ENCODE measurements at places on chromosomes 11 and 22.

GRCh38 chr11:81870815-81871214 lies 862.8 kb downstream of the FAM181B start:
- DNase-seq, result no peak

DNA sequence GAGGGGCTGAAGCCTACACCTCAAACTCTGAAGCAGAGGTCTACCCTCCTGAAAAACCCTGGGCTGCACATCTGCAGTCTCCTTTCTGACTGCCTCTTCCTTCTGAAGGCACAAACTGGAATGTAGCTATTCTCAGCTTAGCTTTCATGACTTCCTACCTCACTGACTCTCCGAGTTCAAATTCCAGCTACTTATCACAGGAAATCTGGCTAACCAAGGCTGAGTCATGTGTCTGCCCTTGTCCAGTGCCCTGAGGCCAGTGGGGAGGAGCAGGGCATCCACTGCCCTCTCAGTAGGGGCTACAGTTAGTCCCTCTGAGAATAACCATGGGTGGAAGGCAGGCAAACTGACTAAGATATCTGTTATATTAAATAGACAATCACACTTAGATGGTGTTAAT lies 29.2 kb downstream of the PDGFD start:
- no peak for DNase-seq

GRCh38 chr11:68928136-68928880 lies 24.6 kb downstream of the IGHMBP2 start:
- no peak for DNase-seq

- DNase-seq, result no peak
Observed at GRCh38 chr11:98561877-98562395, 458.8 kb upstream of the CNTN5 start.

GRCh38 chr11:125341676-125342075 lies 154.4 kb downstream of the FEZ1 start:
- DNase-seq, result no peak

GRCh38 chr22:41845380-41846267 lies 12.7 kb downstream of the SREBF2 start:
- no peak for DNase-seq

GRCh38 chr11:24068197-24068596 lies 428.7 kb upstream of the LUZP2 start:
- DNase-seq, result no peak

DNA sequence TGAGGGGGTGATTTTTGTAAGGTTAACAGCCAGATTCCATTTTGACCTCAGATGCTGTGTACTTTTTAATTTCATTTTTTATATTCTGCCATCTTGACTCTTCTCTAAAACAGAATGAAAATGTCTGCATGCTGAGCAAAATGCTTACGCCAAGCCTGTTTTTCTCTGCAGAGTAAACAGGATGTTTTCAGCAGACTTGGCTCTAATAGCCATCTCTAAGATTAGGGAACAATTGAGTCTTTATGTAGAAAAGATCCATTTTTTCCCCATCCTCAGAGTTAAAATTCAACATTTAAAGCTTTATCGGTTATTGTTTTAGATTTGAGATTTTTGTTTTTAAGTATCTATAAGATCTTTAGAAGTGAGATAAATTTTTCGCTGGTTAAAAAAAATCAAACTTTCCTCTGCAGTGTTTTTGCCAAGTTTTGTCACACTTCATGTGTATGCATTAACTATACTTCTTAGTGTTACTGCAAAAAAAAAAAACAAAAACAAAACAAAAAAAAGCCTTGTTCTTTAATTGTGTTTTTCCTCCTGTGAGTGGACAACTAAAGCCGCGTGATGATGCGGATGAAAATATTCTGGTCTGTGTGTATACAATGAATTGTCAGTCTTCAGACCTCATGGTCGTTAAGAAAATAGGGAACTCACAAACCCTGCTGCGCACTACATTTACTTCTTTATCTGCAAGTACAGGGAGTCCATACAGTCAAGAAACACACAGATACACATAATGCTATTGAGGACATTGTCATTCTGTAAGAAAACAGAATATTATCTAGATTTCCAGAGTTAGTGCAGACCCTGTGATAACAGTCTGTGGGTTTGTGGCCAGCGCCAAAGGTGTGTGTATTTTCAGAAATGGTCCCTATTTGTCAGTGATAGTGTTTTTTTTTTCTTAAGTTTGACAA lies 17.5 kb upstream of the ADSL start:
- no peak for DNase-seq

DNA sequence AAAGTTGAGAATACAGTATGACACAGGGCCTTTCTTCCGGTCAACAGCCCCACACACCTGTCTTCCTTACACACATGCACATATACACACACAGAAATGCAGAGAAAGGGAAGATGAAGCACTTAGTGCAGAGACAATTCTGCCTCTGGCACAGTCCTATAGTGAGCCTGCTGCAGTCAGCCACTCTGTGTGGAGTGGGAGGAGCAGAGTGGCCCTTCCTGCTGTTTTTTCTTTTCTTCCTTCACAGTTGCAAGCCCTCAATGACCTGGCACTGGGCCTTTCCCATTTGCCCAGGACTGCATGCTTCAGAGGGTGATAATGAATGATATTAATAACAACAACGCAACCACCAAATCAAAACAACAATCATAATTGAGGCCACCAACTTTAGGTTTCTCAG lies 527.0 kb upstream of the B3GAT1 start:
- no peak for DNase-seq

DNA sequence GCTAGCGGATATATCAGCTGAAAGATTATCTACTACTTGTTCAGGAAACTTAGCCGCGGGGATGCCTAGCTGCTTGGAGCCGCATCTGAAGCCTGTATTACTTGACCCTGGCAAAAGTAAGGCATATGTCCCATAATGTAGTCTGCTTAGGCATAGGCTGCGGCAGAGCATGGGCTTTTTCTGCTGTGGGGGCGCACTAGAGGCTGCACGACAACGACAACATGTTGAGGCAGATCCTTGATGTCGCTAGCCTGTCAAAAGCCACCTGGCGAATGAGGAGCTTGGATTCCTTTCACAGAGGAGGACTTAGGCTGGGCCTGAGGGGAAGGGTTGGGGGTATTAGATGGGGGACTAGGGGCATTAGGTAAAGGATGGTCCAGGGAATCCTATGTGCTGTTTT lies 1.1 kb upstream of the OR52N2 start:
- no peak for DNase-seq

- DNase-seq, result no peak
Observed at GRCh38 chr22:29306835-29307595, 565 bp downstream of the GAS2L1 start.

- no peak for DNase-seq
Observed at GRCh38 chr11:38219636-38220035, 1621.6 kb upstream of the RAG2 start.

- no peak for DNase-seq
Observed at GRCh38 chr11:44275241-44275640, 34.7 kb downstream of the ALX4 start.

DNA sequence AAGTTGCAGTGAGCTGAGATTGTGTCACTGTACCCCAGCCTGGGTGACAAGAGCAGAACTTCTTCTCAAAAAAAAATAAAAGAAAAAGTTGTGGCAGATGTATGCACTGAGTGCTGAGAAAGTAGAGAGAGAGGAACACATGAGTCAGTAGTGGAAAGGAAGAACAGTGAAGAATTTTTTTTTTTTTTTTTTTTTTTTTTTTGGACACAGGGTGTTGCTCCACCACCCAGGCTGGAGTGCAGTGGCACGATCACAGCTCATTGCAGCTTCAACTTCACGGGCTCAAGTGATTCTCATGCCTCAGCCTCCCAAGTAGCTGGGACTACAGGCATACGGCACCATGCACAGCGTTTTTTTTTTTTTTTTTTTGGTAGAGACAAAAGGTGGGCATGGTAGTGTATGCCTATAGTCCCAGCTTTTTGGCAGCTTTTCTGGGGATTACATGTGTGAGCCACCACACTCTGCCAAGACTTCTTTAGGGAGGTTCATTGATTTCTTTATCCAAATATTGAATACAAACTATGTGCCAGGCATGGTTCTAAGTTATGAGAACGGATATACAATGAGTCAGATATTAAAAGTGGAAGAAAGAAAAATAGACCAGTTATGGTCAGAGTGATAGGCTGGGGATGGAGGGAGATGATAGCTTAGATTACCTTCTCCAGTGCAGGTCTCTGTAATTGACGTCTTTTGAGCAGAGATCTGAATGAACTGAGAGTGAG lies 62.0 kb downstream of the YAP1 start:
- no peak for DNase-seq

DNA sequence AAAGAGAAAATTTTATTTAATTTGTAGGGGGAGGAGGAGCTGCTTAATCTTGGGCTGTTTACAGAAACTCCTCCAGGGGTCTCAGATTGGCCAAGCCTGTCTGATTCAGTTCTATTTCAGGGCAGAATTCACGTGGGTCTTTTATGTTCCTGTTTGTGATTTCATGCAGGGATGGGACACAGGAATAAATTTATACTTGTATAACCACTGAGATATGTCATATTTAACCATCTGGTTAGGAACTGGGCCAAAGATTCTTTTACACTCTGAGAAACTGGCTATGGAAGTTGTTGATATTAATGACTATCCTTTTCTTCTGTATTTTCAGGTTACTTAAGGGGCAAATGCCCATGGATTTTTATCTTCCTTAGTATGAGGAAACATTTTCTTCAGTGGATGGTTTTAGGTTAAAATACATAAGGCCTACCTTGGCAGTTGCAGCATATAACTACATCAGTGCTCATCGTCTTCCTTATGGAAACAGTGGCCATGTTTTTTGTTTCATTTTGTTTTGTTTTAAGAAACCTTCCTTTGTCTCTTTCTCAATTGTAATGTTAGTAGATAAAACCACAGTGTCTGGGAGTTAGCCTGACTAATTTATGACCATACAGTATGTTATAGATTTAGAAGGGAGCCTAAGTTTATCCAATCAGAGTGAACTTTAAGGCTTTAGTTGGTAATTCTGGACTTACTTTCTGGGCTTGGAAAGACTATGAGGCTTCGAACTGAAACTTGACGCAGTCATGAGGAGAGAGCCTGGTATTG lies 132.4 kb upstream of the ANO3 start:
- DNase-seq, result no peak

- DNase-seq, result no peak
Observed at GRCh38 chr11:46305295-46305694, 27.8 kb downstream of the CREB3L1 start.

GRCh38 chr11:62615521-62615920 lies 2.5 kb downstream of the ROM1 start:
- no peak for DNase-seq

DNA sequence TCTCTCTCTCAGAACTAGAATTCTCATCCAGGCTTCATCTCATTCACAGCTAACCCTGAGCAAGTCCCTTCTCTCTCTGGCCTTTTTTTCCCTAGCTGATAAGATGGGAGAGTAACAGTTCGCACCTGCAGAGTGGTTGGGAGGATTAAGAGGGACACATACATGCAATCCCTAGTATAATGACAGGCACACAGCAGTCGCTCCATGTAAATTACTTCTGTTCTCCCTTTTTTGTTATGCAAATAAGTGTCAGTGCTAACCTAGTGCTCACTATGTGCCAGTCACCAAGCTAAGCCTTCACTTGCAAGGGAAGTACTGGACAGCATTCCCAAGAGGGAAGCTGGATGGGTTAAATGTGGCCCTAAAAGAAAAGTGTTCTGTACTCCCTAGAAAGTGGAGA lies 63.4 kb downstream of the TENM4 start:
- DNase-seq, result no peak

GRCh38 chr22:28442711-28443525 lies 236.7 kb downstream of the TTC28 start:
- no peak for DNase-seq

- DNase-seq, result no peak
Observed at GRCh38 chr11:68352591-68352990, 40.2 kb downstream of the LRP5 start.

Measured in HFF-Myc (cell line).